Central memory CD4-positive, alpha-beta T cell (primary cell): ENCODE measurements at places on chromosomes 13 and 19.

DNA sequence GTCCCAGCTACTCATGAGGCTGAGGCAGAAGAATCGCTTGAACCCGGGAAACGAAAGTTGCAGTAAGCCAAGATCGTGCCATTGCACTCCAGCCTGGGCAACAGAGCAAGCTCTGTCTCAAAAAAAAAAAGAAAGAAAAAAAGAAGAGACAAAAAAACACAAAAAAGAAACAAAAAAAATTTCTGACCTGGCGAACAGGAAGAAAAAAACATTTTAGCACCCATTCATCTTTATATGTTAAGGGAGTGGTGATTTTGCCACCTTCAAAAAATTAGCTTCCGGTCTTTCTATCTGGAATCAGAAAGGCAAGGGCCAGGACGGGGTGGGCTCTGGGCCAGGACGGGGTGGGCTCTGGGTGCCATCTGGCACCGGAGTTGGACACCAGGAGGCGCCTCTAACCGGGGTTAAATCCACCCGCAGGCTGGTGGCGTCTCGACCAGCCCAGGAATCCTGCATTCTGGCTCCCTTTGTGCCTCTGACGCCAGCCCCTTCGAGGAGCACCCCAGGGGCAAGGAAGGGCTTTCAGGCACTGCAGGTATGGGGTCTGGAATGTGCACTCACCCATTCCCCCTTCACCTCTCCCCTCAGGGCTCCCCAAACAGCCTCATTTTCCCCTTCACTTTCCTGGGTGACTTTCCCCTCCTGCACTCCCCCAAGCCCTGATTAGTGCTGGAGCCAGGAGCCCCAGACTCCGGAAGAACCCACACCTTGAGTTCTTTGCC lies 10.4 kb upstream of the ZSWIM4 start:
- DNase-seq, result peak; percentile 57

GRCh38 chr19:41926763-41927496 lies 1.3 kb downstream of the ERFL start:
- DNase-seq, result no peak

DNA sequence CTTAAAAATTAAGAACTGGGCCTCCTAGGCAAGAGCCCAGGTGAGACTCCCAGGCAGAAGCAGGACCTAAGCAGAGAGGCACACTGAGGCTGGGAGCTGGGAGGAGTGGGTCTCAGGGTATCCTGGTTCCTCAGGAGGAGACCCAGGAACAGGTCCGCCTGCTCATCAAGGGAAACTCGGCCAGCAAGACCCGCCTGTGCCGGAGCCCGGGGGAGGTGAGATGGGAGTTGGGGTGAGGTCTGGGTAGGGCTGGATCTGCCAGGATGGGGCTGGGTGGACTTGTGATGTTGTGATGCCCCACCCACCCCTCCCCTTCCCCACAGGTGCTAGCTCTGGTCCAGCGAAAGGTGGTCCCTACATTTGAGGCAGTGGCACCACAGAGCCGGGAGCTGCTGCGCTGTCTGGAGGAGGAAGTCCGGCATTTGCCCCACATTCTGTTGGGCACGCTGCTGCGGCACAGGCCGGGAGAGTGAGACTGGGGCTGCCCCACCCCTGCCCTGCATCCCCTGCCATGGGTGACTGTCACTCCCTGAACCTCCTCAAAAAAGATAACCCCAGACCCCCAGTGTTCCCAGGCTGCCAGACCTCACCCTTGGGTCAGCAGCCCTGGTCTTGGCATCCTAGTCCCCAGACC lies 6.9 kb downstream of the HAUS5 start:
- no peak for DNase-seq

DNA sequence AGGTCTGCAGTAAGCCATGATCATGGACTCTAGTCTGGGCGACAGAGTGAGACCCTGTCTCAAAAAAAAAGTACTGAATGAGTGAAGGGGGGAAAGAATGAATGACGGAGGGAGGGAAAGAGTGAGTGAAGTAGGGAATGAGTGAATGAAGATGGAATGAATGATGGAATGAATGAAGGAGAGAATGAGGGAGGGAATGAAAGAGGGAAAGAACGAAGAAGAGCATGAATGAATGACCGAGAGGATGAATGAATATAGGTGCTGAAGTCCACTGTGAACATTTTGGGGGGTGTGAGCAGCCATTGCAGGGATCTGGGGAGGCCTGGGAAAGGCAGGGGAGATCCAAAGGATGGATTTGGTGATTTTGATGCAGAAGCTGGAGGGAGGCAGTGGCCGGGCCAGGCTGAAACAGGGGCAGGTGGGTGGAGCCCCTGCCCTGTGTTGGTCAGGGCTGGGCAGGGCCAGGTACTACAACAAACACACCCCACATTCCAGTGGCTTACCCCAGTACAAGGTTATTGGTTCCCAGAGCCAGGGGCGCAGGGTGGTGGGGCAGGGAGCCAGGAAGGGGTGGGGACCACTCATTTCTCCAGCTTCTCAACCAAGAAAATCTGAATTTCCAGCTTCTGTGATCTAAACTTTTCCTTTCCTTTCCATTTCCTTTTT lies 14.3 kb downstream of the SLC27A1 start:
- no peak for DNase-seq

GRCh38 chr13:109140479-109141349 lies 511.3 kb downstream of the MYO16 start:
- no peak for DNase-seq

DNA sequence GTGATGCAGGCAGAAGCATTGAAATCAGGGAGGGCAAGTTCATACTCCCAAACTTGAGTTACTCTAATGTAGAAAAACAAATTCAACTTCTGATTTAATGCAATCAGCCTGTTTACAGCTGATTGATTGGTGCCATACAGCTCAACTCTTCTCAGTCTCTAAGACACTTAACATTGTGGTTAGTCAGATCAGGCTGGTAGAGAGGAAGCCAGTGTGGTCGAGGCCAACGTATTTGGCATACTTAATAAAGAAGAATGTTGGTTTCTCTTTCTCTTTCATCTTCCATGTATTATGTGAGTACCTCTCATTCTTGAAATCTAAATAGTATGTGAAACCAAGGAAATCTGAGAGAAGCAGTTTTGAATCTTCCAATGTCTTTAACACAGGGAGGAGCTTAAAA lies 255.0 kb upstream of the SLITRK1 start:
- peak; percentile 78 for DNase-seq

- DNase-seq, result no peak
Observed at GRCh38 chr13:93861818-93862217, 617.7 kb downstream of the DCT start.

DNA sequence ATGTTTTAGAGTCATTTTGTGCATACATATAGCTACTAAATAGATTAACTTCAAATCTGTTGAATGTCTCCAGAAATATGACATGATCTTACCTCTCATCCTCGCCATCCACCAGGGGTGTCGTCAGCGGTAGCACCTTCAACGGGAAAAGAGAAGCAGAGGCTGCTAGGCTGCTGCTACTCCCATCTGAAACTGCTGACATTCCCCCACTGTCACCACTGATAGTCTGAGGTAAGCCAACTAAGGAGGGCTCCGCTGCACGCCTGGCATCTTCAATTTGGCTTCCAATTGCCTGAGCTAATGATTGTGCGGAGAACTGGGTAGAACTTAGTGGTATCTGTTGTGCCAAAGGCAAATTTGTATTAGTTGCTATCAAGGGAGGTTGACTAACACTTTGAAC lies 3.1 kb downstream of the TSC22D1 start:
- DNase-seq, result no peak

- DNase-seq, result no peak
Observed at GRCh38 chr13:36919833-36920615, at the start of gene SMAD9. Gene SMAD9 (minus strand): TSS chr13:36920238. CDS start chr13:36879689, 40,549 bp downstream.

- no peak for DNase-seq
Observed at GRCh38 chr19:12647490-12648071, 19.0 kb downstream of the MAN2B1 start.

DNA sequence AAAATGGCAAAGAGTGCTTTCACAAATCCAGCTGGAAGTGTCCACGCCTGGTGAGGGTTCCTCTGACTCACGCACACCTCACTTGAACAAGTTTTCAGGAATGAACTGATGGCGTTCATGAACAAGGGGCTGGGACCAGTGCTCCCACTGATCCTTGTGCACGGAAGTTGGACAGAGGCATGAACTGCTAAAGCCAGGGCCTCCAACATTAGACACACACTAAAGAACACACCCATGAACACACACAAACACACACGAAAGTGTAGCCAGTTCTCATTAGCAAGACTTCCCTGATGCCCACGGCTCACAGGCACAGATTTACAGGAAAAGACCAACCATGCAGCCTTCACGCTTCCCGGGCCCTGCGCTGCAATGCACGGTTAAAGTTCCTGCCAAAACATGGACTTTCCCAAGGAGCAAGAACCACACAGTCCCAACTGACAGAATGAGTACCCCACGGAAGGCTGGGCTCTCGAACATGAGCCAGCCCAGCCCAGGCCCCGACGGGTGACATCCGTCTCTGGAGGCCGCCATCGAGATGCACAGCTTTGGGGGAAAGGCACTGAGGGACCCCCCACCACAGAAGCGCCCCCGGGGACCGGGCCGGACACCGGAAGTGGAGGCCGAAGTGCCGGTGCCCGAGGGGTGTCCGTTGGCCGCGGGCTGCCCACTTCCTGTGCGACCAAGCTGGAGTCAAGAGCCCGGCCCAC lies 808 bp downstream of the DNMT1 start:
- no peak for DNase-seq

DNA sequence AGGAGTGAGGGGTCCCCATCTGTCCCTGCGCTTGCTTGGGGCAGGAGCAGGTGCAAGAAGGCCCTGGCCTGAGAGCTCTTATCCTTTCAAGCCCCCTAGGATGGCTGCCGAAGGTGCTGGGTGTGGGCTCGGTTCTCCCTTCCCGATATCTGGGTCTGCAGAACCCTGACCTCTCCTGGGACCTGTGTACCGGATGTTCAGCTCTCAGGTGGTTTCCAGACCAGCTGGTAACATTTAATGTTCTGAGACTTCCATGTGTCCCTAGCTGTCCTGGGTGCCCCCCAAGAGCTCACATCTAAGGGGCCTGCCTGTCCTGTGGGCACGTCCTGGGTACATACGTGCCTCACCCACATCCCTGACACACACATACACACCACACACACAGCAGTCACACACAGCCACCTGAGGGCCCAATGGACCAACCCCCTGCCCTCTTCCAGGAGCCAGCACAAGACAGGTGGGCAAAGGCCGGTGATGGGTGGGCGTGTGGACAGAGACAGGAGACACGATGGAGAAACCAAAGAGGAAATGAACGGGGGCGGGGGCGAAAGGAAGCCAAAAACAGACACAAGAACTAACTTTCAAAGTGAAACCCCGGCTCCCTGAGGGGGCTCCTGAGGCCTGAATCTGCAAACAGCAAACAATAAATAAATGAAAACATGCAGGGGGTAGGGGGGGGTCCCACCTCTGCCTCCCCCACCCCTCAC lies 124.3 kb downstream of the PTPRS start:
- no peak for DNase-seq

DNA sequence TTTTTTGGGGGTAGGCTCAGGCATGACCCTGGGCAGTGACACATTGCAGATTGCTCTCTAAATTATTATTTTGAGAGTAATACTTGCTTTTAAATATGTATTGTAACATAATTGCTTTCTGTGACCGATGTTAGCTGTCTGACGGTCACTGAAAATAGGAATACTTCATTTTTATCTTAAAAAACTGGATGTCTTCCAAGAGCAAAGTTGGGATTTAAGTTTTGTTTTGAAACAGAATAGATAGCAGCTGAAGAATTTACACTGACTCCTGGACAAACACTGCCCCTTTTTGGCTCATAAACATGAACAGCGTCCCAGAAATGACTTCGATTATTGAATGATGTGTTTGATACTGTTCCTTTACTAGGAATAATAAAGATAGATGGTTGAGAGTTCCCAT lies 535.9 kb downstream of the GPC5 start:
- no peak for DNase-seq

DNA sequence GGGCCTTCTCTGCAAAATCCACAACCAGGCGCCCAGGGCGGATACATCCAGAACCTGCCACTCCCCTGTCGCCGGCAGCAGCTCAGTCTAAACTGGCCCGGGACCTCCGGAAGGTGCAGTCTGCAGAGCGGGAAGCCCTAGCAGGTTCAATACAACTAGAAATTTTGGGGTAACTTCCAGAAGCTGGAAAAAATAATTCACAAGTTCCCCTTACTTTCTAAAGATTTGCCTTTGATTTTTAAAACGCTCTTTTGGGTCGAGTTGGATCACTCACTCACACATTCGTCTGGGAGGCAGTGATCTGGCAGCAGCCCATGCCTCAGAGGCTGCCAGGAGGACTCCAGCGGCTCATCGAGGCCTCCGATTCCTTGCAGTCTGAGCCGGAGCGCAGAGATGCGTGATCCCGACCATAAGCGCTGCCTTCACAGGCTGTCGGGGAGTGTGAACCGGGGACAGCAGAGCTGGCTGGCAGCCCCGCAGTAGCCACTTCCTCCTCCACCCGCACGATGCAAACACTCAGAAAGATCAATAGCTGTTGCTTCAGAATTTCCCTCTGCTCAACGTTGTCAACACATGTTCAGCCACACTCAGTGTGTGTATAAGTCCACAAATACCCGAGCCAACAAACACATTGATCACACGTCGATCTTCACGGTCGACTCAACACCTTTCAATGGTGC lies 35.6 kb upstream of the ZNF507 start:
- no peak for DNase-seq

DNA sequence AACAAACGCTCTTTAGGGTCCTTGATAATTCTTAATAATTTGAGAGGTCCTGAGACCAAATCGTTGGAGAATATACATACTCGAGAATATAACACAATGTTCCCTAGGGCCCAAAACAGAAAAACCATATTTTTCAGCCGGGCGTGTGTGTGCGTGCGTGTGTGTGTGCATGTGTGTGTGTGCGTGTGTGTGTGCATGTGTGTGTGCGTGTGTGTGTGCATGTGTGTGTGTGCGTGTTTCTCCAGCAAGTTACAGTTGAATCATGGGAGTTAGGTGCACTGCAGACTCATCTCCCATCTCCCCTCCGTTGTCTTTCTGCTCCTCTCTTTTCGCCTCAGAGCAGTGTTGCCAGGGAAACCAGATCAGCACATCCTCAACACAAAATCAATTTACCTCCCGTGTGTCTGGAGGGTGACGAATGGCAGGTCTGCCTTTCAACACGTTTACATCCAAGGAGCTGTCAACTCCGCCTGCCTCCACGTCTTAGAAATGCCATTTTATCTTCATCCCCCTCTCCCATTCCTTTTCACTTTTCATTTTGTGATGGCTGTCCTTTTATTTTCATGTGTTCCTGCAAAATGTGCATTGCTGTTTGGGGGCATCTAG lies 8.3 kb upstream of the PNMA8B start:
- DNase-seq, result no peak

- DNase-seq, result peak; percentile 85
Observed at GRCh38 chr13:51645154-51645650, 60.9 kb downstream of the WDFY2 start.

- no peak for DNase-seq
Observed at GRCh38 chr19:6947745-6948144, 60.4 kb downstream of the ADGRE1 start.

GRCh38 chr13:22080832-22081231 lies 410.0 kb downstream of the FGF9 start:
- no peak for DNase-seq
